ENCODE measurements at places on chromosomes 1 and 21.
A peak's percentile ranks its signal among the peaks of the same experiment; 100 is the strongest.

DNA sequence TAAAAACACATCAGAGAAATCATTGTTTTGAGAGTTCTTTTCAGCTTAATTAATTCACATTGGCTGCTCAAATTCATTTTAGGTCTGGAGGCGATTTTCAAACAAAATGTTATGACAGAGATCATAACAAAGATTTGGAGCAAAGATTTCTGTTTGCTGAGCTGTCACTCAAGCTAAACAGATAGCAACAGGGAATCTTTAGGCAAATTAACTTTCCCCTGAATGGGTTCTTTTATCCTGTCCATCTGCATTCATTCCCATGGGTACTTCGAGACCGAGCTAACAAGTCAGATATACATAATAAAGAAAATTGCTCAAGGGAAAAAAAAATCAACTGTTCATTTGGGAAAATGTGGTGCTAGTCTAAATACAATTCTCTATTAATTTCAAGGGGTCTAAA, 30.2 kb upstream of the CA6 start:
- DNase-seq = no peak

DNA sequence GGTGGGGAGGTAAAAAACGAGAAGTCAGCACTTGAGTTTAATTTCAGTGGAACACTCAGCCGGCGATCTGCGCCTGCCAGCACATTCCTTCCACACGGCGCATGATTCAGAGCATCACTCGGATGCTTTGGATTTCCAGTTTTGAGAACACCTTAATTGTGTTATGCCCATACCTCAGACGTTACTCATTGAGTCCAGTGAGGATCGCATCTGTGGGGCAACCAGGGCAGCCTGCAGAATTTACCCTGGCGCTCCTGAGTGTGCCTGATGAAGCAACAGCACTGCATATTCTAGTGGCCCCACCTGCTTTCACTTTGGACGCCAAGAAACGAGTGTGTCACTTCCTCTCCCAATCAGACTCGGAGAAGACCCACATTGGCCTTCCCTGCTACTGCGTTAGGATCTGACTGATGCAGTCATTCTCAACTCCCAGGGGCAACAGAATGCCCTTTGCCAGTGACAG, 19.9 kb downstream of the FAM89A start:
- no peak for DNase-seq

DNA sequence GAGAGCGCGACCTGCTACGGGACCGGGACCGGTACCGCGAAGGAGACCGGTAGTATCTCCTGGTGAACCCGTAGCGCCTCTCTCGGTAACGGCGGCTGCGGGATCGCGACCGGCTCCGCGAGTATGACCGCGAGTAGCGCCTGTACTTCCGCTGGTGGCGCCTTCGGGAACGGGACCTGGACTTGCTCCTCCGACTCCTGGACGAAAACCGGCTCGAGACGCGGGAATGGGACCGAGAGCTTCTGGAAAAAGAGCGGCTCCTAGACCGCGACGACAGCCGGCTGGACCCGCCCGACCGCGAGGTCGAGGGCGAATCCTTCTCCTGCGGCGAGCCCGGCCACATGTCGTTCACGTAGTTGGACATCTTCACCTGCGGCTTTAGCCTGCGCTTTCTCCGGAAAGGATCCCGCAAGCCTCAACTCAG, 642 bp downstream of the RSRP1 start:
- DNase-seq = no peak

DNA sequence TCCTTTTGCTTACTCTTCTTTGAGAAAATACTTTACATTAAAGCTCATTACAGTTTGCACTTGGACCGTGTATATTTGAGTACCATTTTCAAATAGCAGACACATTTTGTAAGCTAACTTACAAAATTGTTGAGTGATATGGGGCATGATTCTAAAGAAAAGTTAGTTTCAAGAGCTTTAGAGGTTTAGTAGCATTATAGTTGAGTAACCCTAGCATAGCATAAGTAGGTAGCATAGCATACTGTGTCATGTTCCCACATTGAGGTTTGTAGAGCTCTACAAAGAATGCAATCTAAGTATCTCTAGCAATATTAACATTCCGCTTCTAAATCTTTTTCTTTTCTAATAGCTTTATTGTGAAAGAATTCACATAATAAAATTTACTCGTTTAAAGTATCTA, 92.0 kb downstream of the ITSN1 start:
- DNase-seq = no peak

DNA sequence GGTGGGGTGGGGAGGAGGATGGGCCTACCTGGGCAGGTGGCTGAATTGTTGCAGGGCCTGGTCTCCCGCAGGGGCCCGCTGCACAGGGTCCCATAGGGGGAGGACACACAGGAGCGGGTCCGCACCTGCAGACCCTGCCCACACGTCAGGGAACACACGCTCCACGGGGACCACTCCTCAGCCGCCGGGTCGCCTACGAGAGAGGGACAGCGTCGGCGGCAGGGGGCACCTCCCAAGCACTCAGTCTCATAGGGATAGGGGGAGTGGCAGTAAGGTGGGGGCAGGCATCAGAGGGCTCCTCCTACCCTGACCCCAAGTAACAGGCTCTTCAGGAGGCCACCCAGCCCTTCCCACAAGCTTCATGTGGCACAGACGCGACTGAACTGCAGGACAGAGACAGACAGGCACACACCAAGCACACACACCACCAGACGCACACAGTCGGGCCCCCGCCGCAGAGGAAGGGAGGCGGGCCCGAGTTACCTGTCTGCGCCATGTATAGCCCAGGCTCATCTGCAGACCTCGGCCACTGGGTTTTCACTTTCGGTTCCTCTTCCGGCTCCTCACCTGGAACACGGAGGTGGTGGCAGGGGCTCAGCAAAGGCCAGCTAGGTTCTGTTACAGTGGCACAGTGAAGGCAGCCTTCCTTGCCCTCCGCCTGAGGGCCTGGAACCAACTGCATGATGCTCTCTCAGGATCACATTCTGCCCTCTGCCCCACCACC, 19.8 kb downstream of the ADGRB2 start:
- no peak for DNase-seq

DNA sequence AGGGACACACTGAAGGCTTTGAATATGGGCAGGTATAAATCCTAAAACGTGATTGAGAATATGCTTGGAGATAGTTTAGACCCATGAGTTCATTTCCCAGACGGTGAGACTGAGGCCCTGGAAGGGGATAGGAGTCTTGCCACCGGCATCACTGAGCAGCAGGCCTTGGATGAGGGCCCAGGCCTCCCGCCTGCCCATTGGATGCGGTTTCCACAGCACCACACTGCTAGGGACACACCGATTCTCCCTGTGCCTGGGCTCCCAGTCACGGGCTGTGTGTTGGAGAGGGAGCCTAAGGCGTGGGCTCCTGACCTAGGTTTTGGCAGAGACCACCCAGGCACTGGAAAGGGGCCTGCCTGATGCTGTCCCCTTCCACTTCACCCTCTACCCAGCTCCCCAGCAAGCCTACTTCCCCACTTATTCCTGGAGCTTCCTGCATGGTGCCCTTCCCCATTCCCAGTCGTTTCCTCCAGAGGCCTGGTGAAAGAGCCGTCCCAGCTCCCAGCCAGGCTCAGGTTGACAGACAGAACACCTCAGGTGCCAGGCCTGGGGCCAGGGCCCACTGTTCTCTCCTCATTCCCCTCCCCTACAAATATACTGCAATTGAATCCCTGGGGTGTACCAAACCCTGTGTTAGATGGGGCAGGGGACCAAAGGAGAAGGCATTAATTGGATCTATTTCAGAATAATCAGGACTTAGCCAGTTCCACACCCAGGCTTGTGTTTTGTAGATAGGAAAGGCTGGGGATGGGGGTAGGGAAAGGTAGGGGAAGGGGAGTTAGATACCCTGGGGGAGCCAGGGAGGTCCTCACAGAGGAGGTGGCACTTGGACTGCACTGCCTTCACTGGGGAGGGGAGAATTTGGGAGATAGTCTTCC, 3.4 kb downstream of the FOXO6 start:
- no peak for DNase-seq

GRCh38 chr1:85865213-85865612, 157.0 kb upstream of the ZNHIT6 start:
- no peak for DNase-seq

DNA sequence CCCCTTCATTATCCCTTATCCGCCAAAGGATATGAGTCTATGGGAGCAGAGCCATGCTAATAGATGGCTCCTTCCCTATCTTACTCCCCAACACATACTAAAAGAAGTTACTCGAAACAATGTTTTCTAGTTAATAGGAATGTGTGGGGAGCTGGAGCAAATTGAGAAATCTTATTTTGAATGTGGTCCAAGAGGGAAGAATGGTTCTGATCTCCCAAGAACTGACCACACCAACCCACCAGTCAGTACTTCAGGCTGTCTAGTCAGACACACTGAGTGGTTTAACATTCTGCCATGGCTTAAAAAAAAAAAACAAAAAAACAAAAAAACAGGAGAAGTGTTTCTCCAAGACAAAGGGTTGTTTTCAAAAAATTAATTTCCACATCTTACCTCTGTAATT, 31.5 kb upstream of the DNASE2B start:
- DNase-seq = no peak

- no peak for DNase-seq
Measured at GRCh38 chr1:160682983-160683865, 28.4 kb downstream of the CD48 start.

- DNase-seq = no peak
Measured at GRCh38 chr1:115647919-115648650, 6.3 kb downstream of the VANGL1 start.

DNA sequence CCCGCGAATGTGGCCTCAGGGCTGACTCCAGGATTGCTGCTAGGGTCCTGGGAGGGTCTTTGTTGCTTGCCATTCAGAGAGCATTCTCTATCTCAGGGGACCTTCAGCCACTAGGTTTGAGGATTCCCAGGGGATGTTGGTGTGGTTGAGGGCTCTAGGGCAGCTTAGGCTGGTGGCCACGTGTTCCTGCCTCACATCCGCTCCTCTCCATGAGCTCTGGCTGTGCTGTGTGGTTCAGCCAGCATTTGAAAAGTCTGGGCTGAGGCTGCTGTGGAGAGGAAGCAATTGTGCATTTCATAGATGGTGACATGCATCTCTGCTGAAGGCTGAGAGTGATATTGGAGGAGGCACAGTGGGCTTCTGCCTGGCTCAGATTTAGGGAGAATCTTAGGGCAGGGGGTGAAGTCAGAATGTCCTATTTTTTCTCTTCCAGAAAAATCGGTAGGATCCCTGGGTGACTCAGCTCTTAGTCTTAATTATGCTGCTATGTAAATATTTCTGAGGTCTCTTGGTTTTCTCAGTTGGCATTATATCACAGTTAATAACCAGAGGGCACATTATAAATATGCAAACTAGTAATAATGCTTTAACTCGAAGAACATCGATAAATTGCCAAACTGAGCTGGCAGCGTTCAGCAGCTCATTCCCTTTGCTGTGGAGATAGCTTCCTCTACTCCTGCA, 182.3 kb downstream of the CAMTA1 start:
- DNase-seq = no peak

GRCh38 chr1:119964673-119965363, 68.5 kb upstream of the ADAM30 start:
- no peak for DNase-seq

DNA sequence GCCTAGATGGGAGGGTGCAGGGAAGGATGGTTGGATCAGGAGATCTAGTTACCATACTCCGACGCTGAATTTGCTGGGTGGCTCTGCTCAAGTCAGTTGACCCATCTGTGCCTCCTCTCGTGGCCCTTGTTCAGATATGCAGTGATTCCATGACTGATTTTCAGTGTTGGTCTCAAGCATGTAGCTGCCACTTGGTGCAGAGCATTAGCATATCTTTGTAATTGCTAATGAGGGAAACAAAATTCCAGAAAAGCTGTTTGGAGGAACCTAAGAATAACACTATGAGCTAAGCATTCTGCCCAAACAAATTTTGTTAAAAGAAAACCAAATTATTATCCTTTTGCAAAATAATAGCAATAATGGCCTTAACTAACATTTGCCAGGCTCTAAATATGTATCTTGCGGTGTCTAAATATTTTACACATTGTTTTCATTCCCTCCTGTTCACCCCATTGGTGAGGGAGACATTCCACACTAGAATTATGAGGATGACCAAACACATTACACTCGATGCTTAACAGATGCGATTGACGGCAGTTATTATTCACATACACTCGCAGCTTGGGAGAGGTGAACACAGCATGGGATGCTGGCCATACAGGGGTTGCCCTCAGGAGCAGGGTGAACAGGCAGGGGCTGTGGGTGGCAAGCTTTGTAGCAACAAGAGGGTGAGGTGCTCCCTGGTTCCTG, 69.1 kb downstream of the KCNJ15 start:
- DNase-seq = no peak

DNA sequence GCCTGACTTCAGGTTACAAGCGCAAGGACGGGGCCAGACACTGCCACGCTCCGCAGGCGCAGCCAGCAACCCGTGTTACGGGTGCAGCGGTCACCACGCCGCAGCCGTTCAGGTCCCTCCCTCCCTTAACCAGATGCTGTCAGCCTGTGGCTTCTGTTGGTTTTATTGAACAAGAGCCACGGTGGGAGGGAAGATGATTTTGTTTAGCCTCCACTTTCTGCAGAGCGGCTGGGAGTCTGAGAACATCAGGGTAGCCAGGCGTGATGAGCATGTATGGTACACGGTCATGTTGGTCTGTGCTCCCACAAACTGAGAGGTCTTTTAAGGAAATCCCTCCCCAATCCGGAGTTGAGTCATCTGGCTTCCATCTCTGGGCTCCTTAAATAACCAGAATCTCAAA, 18.5 kb upstream of the ADARB1 start:
- DNase-seq = no peak

- no peak for DNase-seq
Measured at GRCh38 chr21:45892916-45893739, 88.4 kb upstream of the COL6A1 start.

- peak; percentile 47 for DNase-seq
Measured at GRCh38 chr1:82778612-82779011, 977.9 kb downstream of the ADGRL2 start.

DNA sequence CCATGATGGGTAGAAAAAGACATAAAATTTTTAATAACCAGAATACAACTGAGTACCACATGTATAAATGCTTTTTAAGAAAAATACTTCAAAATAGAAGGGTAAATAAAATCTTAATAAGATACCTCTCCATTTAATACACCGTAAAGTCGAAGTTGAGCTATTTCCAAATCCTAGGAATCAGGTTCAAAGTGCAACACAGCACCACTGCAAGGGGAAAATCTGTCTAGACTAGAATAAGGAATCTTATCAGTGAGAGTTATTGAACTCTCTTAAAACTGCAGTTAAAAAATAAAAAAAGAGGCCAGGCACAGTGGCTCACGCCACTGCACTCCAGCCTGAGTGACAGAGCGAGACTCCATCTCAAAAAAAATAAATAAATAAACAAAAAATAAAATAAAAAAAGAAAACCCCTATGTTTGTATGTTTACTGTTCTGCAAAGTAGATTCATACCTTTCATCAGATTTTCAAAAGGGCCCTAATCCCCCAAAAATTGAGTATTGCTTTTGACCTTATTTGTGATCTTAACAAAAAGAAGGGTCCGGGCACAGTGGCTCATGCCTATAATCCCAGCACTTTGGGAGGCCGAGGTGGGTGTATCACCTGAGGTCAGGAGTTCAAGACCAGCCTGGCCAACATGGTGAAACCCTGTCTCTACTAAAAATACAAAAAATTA, 109.0 kb downstream of the EIF4G3 start:
- no peak for DNase-seq

GRCh38 chr1:247295746-247296145, 35.9 kb downstream of the ZNF496 start:
- DNase-seq = no peak

- no peak for DNase-seq
Measured at GRCh38 chr1:25009671-25010262, 79.7 kb upstream of the RUNX3 start.

Data from HuH-7.5 (cell line).